ENCODE measurements at places on chromosomes 16 and 17.
A peak's percentile ranks its signal among the peaks of the same experiment; 100 is the strongest.

GRCh38 chr17:67575325-67575724 is 142.4 kb upstream of the NOL11 start:
- DNase-seq = no peak

DNA sequence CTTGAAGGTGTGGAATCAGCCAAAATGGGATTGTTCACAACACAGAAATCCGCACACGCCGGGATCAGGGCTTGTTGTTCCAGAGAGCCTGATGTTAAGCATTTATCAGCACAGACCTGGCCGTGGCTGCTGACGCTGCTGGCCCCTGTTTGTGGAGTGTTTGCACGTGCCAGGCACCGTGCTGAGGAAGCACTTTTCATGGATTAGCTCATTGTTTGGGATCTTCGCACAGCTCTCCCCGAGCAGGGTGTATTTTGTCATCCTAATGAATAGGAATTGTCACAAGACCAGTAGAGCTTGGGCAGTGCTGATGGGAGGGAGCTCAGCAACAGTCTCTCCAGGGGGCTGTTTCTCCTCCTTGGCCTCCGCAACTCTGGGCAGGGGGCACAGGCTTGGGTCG is 160.4 kb upstream of the PLCG2 start:
- no peak for DNase-seq

DNA sequence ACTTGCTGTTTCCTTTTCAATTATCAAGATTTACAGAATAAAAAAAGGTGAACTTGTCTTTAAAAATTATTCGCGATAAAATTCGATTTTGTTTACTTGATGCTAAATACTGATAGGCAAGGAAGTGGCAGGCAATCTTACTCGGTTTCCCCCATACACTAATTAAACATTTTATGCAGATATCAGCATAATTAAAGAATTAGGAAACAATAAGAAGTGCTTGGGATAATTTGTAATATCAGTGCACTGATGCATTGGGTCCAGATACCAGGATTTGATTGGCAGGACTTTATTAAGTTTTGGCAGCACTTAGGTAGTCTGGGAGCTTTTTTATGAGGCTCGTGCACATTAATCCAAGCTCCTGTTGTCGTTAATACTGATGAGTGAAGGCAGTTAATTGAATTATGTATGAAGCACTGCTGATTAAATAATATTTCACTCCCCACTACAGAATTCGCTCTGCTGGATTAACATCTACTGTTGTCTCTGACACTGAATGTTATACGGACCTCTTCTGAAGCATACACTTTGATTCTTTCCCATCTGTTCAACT is 165.6 kb downstream of the CA10 start:
- no peak for DNase-seq

- DNase-seq = no peak
Measured at GRCh38 chr17:14838567-14838966, 426.6 kb downstream of the PMP22 start.

DNA sequence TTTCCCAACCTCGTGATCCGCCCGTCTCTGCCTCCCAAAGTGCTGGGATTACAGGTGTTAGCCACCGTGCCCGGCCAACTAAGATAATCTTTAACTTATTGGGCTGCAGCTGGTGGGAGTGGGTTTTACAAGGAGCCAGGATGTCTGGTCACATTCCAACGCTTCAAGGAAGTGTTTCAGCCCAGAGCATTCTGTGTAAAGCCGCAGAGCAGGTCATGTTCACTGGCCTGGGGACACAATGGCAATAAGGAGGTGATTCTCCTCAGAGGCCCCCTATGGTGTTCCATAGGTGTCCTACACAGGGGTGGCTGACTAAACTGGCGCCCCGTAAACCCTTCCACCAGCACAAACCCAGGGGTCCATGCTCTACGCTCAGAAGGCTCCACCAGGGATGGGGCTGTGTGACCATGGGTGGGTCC is 1.2 kb downstream of the QPRT start:
- no peak for DNase-seq

DNA sequence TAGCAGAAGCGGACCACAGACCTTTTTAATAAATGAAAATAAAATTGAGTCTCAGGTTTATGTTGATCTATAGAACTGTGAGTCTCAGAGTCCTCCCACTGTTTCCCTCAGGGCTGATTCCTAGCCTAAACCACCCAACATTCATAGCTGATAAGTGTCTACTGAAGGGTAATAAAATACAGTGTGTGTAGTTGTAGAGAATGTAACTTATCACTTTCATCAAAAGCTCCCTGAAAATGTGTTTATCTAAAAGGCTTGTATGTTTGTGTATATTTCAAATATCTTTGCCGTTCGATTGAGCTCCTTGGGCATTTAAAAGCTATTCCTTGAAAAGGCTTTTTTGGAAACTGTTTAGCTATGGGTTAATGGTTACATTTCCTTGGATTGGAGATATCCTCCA is 740.3 kb upstream of the SOX9 start:
- DNase-seq = no peak

DNA sequence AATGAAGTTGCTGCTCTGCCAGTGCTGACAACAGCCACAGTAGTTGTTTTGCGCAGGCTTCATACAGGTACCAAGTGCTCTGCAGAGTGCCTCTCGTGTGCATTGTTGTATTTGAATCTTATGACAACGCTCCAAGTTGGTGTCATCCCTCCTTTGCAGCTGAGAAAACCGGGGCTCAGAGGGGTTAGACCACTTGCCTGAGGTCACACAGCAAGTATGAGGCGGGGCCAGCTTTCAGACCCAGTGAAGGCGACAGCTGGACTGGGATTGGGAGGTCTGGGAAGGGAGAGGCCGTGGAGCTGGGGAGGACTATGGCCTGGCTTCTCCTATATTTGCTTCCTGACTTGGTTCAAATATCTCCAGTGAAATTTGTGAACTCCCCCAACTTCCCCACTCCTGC is 33.2 kb downstream of the WNT9B start:
- DNase-seq = no peak

GRCh38 chr17:5592382-5592781 is 8.1 kb upstream of the NLRP1 start:
- peak; percentile 77 for DNase-seq

- no peak for DNase-seq
Measured at GRCh38 chr16:48126801-48127644, 28.8 kb downstream of the ABCC12 start.

GRCh38 chr16:79082970-79083369 is 517.6 kb downstream of the MAF start:
- DNase-seq = peak; percentile 28

DNA sequence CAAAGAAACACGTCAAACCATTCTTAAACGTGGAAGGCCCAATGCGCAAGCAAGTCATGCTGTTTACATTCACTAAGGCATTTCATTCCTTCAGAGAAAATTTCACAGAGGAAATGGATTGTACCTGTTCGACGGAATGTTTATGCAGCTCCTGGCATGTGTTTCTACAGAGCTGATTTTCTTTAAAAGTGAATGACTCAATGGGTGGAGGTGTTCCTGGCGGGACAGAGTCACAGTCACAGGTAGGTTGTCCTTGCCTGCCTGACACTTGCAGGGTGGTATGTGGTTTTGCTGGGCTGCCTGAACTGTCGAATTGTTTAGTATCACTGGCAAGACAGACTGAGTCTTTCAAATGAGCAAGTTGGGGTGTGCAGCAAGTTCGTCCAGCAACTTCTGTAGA is 11.6 kb downstream of the PALB2 start:
- no peak for DNase-seq

DNA sequence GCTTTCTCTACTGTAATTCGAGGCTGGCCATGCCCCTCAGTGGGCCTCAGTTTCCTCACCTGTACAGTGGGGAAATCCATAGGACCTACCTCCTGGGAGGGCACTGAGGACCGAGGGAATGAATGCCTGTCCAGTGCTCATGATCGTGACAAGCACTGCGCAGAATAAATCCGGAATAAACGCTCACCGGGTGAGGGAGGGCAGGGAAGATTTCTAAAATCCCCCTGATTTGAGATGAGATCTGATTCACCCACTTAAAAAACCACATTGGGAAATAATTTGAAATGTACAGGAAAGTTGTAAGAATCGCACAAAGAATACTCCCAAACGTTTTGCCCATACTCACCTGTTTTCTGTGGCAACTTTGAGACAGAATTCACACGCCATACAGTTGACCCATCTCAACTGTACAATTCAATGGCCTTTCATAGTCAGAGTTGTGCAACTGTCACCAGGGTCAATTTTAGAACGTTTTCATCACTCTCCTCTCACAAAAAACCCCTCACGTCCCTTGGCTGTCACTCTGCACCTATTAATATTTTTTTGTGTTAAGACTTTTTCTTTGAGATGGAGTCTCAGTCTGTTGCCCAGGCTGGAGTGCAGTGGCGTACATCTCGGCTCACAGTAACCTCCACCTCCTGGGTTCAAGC is 49.8 kb downstream of the IRF8 start:
- DNase-seq = no peak

GRCh38 chr17:81995463-81996231 is 18.2 kb downstream of the ASPSCR1 start:
- no peak for DNase-seq

GRCh38 chr16:10205688-10206087 is 23.5 kb upstream of the GRIN2A start:
- DNase-seq = no peak

DNA sequence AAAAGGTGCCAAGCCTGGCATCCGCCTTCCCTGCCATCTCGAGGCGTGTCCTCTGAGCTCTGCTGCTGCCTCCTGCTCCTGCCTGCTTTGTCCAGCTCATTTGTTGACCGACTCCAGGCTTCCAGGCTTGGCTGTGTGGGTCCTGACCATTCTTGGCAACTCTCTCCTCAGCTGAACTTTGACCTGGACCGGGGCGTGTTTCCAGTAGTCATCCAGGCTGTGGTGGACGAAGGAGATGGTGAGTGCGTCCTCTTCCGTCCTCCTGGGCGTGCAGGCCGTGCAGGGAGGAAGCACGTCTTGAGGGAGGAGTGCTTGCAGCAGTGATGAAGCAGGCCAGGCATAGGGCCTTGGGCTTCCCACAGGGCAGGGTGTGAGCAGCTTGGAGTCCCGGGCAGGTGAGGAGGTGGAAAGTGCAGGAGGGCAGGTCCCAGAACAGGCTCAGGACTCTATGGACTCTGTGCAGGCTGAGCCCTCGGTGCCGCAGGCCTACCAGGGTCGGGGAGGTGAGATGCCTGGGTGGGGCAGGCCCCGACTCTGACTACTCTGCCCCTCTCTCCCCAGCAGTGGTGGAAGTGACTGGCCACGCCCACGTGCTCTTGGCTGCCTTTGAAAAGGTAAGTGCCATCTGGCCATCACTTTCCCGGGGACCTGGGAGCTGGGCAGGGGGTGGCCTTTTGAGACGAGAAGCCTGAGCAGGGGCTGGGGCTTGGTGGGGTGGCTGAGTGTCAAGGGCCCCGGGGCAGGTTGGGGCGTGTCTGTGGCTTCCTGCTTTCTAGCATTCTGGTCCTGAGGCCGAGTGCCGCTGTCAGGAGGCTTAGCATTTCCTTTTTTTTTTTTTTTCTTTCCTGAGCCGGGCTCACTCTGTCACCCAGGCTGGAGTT is 28.6 kb upstream of the NUDT16L1 start:
- DNase-seq = peak; percentile 74

GRCh38 chr17:37234106-37234505 is 141.7 kb upstream of the C17orf78 start:
- no peak for DNase-seq

DNA sequence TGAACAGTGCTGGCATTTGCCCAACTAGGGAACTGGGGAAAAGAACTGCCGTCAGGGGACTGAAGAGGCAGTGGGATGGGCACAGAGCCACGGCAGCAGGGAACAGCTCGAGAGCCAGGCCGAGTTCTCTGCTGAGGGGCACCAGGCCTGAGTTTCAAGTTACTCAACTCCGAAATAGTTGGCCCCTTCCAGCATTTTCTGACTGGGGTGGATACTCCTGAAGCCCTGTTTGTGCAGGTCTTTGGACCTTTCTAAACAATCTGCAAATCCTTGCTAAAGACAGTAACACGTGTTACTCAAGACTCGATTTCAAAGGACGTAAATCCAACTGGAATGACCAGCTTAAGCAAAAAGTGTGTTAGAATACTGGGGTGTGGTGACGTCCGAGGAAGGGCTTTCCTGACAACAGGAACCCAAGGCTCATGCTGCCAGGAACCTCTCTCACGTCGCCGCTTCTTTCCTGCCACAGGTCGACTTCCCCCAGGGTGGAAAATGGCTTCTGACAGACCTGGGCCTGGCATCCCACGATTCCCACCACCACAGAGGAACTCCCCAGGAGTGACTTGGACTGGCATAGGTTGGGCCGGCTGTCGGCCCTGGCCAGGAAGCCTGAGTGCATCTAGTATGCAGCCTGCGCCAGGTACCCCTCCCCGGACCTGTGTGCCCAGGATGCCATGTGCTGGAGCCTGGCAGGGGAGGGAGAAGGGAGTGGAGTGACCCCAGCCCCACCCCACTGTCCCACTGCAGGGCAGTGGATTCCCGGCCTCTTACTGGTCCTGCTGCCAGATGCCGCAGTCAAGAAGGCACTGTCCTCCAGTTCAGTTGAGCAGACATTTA is 71.9 kb downstream of the N4BP1 start:
- DNase-seq = no peak

DNA sequence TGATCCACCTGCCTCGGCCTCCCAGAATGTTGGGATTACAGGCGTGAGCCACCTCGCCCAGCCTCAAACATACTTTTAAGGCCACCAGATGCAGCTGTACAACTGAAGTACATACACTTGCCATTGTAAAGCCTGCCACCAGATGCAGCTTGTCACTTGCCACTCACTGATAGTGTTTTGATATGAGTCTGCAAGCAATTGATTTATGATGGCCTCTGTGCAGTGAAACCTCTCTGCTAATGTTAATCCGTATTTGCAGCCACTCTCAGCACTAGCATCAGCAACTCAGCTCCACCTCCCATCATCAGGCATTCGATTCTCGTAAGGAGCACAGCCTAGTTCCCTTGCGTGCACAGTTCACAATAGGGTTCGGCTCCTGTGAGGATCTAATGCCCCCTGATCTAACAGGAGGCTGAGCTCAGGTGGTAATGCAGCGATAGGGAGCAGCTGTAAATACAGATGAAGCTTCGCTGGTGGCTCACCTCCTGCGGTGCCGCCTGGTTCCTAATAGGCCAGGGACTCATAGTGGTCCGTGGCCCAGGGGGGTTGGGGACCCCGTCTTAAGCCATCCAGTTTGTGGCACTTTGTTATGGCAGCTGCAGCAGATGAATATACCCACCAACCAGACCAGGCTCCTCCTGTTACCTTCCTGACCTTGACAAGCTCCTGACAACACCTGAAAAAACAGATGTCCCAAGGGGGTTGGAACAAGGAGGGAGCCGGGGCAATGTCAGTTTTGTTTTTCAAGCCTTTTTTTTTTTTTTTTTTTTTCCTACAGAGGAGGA is 1.3 kb upstream of the HERPUD1 start:
- no peak for DNase-seq

GRCh38 chr17:63578769-63579111 is 22.0 kb upstream of the TACO1 start:
- no peak for DNase-seq

- no peak for DNase-seq
Measured at GRCh38 chr17:28317966-28318758, 838 bp upstream of the TMEM97 start.

GRCh38 chr17:19345486-19346350 is 16.8 kb downstream of the B9D1 start:
- DNase-seq = no peak
